ENCODE measurements at places on chromosomes 7 and 10.

DNA sequence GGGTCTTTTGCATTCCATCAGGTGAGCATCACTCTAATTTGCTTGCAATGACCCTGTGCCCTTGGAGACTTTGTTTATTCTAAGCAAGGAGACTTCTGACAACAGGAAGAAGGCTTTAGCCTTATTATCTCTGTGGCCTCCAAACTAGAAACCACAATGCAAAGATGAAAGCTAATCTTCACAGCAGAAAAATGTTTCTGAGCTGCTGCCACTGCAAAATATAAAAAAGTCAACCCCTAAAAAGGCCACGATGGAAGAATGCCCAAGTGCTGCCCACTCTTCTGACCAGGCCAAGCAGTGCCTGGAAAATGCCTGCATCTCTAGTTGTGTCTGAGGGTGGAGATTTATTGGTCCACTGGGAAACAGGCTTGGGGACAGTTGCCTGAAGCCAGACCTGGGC, 299.9 kb downstream of the C7orf25 start:
- DNase-seq: no peak

GRCh38 chr7:90804370-90804769, 208.2 kb downstream of the CDK14 start:
- no peak for DNase-seq

DNA sequence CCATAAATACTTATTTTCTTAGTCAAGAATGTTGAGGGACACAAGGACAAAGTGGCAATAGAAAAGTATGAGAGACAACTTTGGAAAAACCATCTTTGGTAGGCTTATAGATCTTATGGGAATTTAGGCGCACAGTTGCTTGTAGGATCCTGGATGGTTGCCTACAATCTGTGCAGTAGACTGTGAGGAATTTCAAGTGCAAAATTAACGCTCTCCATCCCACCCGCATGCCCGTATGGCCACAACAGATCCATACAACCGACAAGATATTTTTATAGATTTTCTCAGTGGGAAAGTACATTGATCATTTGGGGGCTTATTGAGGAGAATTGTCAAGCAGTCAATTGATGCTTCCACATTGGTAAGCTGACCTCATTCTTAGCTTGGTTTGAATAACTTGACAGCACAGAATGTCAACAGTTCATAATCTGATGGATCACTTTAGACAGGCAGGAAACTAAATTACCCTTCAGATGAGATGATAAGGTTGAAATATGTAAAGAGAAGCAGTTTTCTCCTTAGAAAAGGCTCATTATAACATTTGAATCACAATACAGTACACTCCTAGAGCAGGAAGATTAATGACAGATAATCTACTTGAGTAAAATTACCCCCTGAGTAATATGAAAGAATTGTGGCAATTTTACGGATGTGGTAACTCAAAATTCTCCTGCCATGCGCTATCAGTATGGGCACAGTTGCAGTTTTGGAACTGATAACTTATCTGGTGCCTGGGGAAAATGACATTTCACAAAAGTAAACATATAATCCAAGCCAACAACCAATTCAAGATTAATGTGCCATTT, 479.7 kb downstream of the KIF20B start:
- DNase-seq: no peak

- no peak for DNase-seq
Observed at GRCh38 chr10:20181434-20181833, 365.2 kb downstream of the PLXDC2 start.

- DNase-seq: peak; percentile 84
Observed at GRCh38 chr7:1028775-1029636, 15.3 kb upstream of the GPR146 start.

GRCh38 chr7:41033500-41033899, 669.4 kb downstream of the INHBA start:
- DNase-seq: no peak

- DNase-seq: no peak
Observed at GRCh38 chr10:4473977-4474376, 352.0 kb upstream of the AKR1E2 start.

GRCh38 chr7:139583826-139584553, 60.5 kb downstream of the CLEC2L start:
- no peak for DNase-seq

GRCh38 chr7:68807666-68808065, 790.6 kb upstream of the AUTS2 start:
- DNase-seq: no peak

DNA sequence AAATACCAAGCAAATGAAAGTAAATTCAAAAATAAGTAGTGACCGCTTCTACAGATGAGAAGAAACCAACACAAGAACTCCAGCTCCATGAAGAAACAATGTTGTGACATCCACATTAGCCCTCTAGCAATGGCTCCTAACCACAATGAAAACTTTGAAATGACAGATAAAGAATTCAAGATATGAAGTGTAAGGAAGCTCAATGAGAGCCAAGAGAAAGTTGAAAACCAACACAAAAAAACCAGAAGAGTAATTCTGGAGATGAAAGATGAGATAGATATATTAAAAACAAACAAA, 68.2 kb upstream of the DDC start:
- no peak for DNase-seq

GRCh38 chr10:110751850-110752249, 107.7 kb downstream of the RBM20 start:
- peak; percentile 43 for DNase-seq

DNA sequence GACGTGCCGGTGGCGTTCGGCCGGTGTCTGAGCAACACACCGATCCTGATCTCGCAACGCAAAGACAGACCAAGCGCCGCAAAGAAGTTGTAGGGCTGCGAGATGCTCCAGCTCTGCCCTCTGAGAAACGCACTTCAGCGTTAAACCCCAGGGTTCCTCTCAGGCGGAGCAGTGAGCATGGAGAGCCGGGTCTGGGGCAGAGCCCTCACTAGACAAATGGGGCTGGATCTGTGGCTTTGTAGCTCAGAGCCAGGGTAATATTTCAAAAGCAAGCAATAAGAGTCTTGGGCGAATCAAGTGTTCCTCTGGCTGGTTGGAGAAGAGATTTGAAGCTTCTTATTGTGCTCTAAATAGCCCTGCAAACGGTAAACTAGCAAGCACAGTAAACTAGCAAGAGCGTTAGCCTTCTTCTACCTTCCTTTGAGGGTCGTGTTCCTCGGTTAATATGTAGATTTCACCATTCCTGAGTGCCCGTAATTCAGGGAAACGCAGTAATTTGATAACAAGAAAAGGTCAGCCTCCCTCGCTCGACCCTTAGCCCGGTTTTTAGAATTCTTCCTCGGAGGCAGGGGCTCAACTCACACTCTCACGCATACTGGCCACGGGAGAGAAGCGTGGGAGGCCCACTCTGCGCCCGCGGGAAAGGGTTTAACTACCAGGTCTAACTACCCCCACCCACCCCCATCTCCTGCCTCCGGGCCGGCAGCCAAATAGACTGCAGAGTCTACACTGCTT, 6.7 kb downstream of the SKAP2 start:
- DNase-seq: peak; percentile 17

- DNase-seq: no peak
Observed at GRCh38 chr10:109205929-109206585, 717.3 kb downstream of the XPNPEP1 start.

DNA sequence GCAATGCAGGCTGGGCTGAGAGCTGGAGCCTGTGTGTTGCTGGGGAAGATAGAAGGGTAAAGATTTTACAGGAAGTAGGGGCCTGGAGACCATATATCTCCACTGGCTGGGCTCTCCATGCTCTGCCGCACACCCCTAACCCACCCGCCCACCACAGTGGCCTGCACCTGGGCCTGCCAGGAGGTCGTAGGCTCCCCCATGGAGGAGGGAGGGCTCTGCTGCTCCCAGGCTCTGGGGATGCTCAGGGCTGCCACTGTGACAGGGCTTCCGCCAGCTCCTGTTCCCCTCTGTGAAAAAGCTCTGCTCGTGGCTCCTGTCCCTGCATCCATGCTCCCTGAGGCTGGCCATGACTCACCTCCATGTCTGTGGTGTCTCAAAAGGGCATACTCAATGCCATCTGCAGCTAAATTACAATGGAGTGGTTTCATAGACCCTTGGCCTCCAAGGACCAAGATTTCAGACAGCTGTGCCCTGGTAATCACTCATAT, 106.0 kb downstream of the CXCL12 start:
- DNase-seq: no peak

- no peak for DNase-seq
Observed at GRCh38 chr7:22582863-22583622, 83.1 kb upstream of the STEAP1B start.

- no peak for DNase-seq
Observed at GRCh38 chr10:45505311-45505710, 131.3 kb downstream of the ALOX5 start.

GRCh38 chr10:43322769-43323168, 48.7 kb upstream of the FXYD4 start:
- DNase-seq: peak; percentile 93

DNA sequence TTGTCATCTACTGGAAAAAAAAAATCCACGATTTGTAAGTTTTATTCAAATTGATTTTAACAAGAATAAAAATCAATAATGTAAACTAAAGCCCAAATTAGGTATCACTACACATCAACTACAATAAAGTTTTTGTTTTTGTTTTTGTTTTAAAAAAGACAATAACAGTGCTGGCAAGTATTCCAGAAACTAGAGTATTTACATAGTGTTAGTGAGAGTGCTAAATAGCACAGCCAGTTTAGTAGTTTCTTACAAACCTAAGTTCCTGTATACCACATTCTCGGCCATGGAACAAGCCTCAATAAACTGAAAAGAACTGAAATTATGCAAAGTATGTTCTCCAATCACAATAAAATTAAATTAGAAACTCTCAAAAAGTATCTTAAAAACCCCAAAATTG, 8.1 kb downstream of the ARHGAP12 start:
- DNase-seq: no peak

DNA sequence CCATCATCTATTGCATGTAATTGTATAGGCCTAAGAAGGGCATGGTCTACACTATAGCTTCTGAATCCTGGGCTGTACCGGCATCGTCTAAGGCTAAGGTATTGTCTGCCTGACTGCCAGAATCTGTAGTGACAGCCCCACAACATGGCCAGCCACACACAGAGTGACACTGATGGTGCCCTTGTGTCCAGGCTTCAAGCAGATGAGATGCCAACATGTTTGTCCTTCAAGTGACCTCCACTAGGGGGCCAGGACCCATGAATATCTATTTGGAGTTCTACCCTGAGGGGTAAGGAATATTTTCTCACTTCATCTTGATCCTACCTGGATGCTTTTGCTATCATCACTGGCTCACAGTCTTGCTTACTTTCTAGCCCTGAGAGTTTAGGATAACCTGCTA, 1.5 kb downstream of the CYP3A7 start:
- DNase-seq: no peak

GRCh38 chr10:86043236-86043635, 323.4 kb downstream of the GRID1 start:
- no peak for DNase-seq

GRCh38 chr10:19707376-19707775, 108.9 kb upstream of the PLXDC2 start:
- DNase-seq: no peak

- DNase-seq: no peak
Observed at GRCh38 chr7:78530351-78530750, 731.8 kb downstream of the PHTF2 start.

GRCh38 chr10:11837372-11838161, 14.4 kb downstream of the PROSER2 start:
- no peak for DNase-seq

DNA sequence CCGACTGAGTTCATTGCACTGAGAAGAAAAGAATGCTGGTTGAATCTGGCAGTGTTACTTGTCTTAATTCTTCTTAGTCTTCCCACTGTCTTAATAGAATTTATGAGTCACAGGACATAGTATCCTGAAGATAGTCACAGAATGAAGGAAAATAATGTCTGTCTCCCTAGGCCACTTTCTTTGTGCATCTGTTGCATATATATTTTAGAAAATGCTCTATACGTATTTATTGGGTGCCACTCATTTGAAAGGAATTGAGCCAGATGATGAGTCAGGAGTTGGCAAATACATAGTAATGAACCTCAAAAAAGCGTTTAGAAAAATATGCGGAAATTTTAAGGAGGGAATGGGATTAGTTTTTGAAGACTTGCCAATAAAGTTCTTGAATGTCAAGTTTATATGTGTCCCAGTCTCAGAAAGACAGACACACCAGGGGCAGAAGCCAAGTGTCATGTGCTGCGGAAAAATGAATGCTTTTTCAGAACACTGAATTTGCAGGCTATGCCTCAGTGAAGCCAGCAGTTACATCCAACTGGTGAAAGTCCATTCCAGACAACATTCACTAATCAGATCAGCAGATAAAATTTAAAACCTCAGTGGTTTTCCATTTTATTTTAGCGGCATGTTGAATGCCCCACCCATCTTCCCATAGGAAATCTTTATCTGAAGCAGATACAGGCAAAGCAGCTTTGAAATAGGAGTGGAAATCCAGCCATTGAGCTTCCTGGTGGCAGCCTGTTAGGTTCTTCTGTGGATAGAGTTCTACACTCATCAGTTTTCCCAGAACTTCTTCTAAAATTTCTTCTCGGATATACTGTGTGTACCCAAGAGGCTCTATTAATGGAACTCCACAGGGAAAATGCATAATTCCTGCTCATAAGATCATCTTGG, 308.4 kb downstream of the BICC1 start:
- DNase-seq: no peak

DNA sequence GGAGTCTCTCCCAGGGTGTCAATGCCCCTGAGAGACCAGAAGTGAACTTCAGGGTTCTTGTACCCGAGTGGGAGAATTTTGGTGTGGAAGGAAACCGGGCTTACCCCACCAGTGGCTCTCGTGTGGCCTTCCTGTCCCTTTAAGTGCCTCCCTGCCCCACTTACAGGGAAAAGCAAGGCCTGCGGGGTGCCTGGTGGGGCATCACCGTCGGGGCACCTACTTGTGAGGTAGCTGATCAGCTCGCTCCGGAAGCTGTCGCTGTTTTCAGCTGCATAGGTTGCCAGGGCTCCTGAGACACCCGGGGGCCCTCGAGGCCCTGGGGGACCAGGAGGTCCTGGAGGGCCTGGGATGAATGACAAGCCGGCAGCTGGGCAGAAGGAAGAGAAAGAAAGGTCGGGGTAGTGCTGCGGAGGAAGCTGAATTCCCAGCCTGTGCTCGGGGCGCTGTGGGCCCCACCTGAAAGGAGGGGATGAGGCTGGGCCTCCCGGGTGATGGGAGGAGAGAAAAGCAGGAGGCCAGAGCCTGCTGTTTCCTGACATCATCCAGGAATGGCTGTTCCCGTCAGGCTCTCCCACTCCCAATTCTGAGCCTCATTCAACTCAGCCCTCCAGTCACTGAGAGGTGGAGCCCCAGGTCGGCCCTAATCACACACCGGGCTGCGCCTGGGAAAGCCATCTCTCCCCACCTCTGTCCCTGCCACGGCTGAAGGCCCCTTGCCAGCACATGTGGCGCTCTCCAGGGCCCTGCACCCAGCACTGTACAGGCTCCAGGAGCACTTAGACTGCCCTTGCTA, 51.1 kb downstream of the COL17A1 start:
- DNase-seq: no peak

DNA sequence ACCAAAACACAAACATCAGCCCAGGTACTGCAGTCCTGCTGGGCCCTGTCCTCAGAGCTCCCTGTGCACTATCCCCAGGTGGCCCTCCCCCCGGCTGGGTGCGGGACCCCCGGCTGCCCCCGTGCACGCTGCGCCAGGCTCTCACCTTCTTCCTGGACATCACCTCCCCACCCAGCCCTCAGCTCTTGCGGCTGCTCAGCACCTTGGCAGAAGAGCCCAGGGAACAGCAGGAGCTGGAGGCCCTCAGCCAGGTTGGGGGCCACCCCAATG, 14.3 kb downstream of the ATG9B start:
- no peak for DNase-seq

All from activated CD4-positive, alpha-beta T cell treated with anti-CD3 and anti-CD28 coated beads for 36 hours (primary cell).